ENCODE measurements at places on chromosomes 11 and 22.

DNA sequence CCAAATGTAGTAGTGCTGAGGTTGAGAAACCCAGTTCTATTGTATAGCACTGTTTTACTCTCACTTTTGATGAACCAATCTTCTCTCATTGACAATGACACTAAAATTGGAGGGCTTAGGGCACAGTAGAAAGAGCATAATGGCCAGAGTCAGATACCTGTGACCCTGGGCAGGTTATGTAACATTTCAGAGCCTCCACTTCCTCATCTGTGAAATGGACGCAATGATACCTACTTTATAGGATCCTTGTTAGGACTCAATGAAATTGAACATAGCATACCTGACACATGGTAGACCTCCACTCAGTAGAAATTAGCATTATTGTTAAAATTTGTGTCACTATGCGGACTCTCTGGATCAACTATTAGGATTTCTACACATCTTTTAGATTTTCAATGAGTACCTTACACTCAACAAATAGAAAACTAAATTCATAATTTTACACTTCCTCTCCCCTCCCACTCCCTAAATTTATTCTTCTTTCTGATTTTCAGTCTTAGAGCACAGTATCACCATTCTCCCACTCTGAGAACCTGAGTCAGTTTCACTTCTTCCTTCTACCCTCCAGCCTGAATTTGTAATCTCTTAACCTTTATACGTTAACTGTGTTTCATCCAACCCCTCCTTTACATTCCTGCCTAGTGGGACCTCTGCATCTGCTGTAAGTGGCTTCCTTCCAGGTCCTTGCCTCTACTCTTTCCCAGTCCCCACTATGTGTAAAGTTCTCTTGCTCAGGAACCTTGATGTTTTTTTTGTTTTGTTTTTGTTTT lies 78.3 kb downstream of the MICAL2 start:
- no peak for DNase-seq

- DNase-seq, result no peak
These were observed 81.9 kb downstream of the LRRC32 start for GRCh38 chr11:76588455-76589325.

- no peak for DNase-seq
These were observed at the start of gene UPK3A for GRCh38 chr22:45284705-45285262. TSS of gene UPK3A (plus strand) at chr22:45284949. CDS start at chr22:45285014, 65 bp downstream.

DNA sequence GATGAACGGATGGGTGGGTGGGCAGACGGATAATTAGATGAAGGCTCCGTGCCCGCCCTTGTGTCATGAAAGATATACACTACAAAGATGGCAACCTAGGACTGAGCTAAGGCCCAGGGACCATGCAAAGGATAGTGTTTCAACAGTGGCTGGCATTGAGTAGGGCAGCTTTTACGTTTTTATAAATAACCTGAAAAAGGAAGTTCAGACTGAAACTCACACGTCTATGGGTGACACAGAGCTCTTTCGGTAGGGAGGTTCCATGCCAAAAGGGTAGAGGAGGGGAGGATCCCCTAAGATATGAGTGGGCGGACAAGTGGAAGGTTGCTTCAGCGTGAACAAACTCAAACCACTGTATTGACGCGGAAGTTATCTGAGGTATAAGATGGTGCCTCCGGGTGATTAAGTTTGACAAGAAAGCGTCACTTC lies 90.5 kb downstream of the UBASH3B start:
- no peak for DNase-seq

- DNase-seq, result no peak
These were observed 398.4 kb downstream of the CTTN start for GRCh38 chr11:70796648-70797227.

DNA sequence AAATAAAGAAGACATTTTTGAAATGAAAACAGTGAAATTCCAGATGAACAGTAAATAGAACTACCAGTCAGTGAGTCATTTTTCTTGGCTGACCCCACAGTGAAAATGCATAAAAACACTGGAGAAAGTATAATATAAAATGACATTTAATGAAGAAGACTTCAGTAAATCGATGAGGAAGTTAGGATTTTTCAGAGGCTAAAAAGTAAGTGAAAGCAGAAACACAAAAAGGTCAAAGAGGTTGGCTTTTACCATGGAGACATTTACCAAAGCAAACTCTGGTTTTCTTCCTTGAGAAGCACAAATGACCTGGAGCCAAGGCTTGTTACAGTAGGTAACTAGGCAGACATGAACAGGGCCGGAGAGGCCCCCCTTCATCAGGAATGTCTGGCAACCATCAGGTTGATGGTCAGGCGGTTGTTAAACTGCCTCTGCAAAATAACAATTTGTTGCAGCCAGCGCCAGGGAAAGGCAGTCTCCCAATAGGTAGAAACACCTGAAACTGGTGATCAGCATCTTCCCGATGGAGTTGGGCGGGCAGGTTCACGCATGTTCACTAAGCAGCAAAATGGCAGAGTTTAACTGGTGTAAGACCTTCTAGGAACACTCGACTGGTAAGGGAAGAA lies 16.7 kb upstream of the TMEM123 start:
- no peak for DNase-seq

DNA sequence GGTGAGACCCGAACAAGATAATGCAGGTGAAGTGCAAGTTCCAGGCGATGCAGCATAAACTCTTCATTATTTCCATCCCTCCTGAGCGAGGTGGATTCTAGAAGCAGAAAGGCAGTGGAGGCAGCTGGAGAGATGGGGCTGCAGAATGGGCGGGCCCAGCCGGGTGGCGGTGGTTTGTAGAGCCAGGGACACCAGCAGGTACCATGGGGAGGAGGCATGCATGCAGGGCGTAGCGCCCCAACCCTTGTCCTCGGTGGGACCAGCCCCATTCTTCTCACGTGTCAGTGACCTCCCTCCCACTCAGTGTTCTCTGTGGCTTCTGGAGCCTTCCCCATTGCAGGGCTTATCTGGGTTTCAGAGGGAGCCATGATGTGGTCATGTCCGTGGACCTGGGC lies 38.0 kb downstream of the MPPED1 start:
- no peak for DNase-seq

DNA sequence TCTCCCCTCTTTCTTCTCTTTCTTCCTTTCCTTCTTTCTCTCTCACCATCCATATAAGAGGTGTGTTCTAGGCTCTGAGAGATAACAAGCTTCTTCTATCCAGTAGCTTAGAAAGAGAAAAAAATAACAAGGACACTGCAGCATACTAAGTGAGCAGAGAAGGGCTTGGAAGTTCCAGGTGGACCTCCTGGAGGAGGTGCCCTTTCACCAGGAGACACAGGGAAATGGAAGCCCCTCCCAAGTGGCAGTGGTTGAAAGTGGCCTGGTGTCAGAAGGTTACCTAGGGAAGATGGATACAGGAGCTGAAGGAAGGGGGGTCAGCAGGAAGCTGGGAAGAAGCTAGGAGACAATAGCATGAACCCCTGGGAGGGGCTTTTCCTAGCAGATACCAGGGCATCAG lies 5.5 kb downstream of the DCHS1 start:
- no peak for DNase-seq

- DNase-seq, result no peak
These were observed 17.3 kb downstream of the APOL2 start for GRCh38 chr22:36221799-36222751.

- no peak for DNase-seq
These were observed 6.5 kb upstream of the ELFN2 start for GRCh38 chr22:37433786-37434185.

DNA sequence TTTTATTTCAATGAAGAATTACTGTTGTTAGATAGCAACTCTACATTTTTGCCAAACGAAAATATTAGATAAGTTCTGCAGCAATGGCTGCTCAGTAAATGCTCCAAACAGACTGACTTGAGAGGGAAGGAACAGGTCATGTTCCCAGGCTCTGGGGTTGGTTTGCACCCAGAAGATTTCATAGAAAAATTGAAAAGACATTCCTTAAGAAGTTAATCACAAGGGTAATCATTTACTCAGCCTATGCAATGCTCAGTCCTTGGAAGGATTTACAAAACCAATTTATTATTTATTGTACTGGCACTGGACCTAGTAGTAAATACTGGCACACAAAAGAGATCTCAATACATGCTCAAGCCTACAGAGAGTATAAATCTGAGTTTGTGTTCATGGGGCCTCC lies 179.1 kb upstream of the MTNR1B start:
- no peak for DNase-seq

- DNase-seq, result no peak
These were observed at the start of gene APOA1 for GRCh38 chr11:116837231-116838091. TSS of gene APOA1 (minus strand) at chr11:116837622. CDS start at chr11:116837387, 235 bp downstream.

DNA sequence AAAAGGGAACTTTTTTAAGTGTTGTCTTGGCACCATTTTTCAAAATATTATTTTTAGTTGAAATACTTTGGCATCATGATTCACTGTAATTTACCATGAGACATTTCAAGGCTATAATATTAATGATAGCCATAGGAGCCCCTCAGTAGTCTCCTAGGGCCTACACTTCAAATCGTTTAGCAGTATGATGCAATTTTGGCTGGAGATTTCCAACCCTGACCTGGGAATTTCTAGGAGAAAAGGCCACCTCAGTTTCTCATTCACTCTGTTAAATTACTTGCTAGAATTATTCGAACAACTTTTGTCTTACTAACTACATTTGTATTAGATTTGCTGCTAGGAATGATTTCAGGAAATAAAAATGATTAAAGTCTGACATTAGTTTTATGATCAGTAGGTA lies 1610.9 kb upstream of the RAG2 start:
- no peak for DNase-seq

GRCh38 chr22:20653012-20653794 lies 120.7 kb upstream of the SERPIND1 start:
- DNase-seq, result no peak

DNA sequence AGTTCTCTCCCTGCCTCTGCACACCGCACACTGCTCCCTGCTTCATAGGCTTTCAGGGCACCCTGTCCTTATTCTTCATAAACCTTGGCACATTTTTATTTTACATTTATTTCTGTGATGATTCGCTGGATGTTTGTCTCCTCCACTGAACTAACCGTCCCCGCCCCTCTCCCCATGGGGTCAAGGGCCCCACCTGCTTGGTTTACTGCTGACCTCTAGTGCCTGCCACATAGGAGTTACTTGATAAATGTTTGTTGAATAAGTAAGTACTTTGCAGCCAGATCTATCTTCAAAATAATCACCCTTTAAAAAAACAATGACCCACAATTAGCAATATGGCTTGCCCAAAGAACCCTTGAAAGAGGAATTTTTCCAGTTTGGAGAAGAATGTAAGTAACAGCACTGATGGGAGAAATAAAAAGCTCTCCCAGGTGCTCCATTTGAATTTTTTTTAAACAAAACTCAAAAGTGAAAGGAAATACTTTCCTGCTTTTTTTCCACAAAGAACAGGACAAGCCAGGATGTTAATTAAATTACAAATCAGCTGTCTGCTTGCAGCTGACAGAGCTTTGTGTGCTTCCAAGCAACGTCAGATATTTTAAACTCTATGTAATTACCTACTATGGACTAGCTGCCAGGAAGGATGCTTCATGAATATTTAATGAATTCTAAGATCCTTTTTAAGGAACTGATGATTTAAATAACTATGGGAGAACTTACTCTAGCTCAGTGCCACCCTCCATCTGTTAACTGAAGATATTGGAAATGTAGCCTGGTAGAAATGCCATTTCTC lies 1083.6 kb downstream of the DLG2 start:
- no peak for DNase-seq

- no peak for DNase-seq
These were observed 9.8 kb upstream of the MPPED2 start for GRCh38 chr11:30595934-30596333.

DNA sequence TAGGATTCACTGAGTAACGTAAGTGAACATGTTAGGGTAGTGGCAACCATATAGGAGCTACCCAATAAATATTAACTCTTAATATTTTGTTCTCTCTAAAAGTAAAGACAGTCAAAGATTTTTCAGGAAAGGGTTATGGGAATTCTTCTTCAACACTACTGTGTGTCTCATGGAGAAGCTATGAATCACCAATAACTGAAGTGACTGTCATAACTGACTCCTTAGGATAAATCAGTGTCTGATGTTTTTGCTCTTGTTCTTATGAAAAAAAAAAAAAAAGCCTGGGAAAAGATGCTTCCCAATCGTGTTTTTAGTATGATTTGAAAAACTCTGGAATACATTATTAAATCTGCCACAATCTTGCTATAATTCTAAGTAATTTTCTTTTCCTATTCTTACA lies 111.2 kb upstream of the CEP126 start:
- no peak for DNase-seq

DNA sequence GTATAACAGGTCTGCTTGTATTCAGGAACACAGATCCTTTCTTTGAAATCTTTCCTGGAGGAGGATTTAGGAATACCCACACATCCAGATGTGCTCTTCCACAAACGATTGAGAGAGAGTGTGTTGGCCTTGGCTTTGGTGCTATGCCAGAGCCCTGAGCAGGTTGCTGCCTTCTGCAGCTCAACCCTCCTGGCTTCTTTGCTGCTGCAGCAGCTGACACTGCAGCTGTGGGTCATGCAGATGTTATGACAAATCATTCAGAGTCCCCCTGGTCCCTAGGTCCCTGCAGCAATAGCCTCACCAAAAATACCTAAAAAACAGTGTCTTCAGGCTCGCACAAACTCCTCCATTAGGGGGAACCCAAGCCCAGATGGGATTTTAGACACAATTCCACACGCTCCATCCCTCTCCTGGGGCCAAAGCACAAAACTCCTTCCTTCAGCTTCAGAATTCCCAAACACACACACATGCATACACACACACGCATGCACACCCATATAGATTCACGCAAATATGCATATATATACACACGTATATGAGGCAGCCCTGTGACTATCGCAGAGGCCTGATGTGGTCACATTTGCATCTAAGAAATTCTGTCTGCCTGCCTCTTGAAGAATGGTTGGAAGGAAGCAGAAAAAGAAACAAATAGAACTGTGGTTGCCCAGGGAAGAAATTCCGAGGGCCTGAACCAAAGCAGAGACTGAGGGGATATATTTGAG lies 35.4 kb downstream of the SLN start:
- no peak for DNase-seq

GRCh38 chr11:13993096-13993765 lies 30.7 kb downstream of the SPON1 start:
- no peak for DNase-seq

GRCh38 chr22:31448382-31448781 lies 41.3 kb downstream of the EIF4ENIF1 start:
- no peak for DNase-seq

- DNase-seq, result no peak
These were observed 4.5 kb downstream of the IFITM5 start for GRCh38 chr11:294780-295179.

GRCh38 chr11:86990515-86990914 lies 35.3 kb upstream of the FZD4 start:
- DNase-seq, result no peak

DNA sequence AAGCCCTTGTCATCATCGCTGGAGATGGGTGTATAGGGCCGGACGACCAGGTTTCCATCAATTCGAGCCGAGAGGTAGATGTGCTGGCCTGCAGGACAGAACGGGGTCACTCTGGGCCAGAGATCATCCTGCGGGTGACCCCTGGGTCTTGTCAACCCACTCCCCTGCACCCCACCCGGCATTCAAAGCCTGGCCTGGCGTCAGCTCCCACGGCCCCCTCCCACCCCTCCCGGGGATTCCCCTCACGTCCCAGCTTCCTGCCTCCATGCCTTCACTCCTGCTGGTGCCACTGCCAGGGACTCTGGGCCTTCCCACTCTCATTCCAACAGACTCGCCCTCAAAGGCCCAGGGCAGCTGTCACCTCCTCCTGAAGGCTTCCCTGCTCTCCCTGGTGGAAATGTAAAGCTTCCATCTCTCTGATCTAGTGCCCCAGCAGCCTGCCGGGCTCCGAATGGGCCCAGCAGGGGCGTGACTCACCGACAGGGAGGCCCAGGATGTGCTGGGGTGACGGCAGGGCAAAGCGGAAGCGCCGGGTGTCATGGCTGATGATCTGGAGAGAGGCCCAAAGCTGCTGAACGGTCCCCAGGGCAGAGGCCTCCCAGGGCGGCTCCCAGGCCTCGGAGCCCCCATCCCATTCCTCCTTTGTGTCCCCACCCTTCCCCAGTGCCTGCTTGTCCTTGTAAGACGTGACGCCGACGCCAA lies 9.3 kb downstream of the ATP5MGL start:
- DNase-seq, result no peak

All from esophagus squamous epithelium (tissue), 5 donors.